ENCODE measurements at places on chromosomes 4 and X. TPM values are rescaled to one million over a fixed set of nuclear protein-coding genes. Genes with fewer than 3 reads are reported as not detected.

Gene HGFAC
- total RNA-seq = not detected

Gene CXorf65
- total RNA-seq = not detected

Gene MAGEA2B
- total RNA-seq = not detected

Gene EMCN
- total RNA-seq = not detected

Gene PGAM4
- not detected for total RNA-seq

Gene DGAT2L6
- total RNA-seq = not detected

Gene IL13RA2
- 15.4 TPM for total RNA-seq

Gene FHIP1A
- total RNA-seq = 25.2 TPM

Gene TDO2
- total RNA-seq = not detected

Gene MAMLD1
- total RNA-seq = under 0.01 TPM

Gene GLOD5
- not detected for total RNA-seq

Gene RAPGEF2
- total RNA-seq = 34.4 TPM

Gene NDUFC1
- total RNA-seq = 53.4 TPM

Gene DRP2
- total RNA-seq = not detected

Gene VCX2
- not detected for total RNA-seq

Gene GPC3
- total RNA-seq = 0.26 TPM

Gene BCLAF3
- 3.4 TPM for total RNA-seq

Gene POU4F2
- total RNA-seq = not detected

Gene NAA11
- total RNA-seq = not detected

Gene PCDH7
- total RNA-seq = 12.1 TPM

Gene ARL9
- total RNA-seq = under 0.01 TPM

Gene ARHGAP36
- not detected for total RNA-seq

Gene FOXP3
- not detected for total RNA-seq

Gene NPNT
- 5.0 TPM for total RNA-seq

Gene SLC26A1
- total RNA-seq = under 0.01 TPM

Gene KCNE5
- total RNA-seq = 0.26 TPM

Gene NXF3
- not detected for total RNA-seq

Gene AFP
- not detected for total RNA-seq

Gene CTBP1
- 179 TPM for total RNA-seq

Gene TACR3
- not detected for total RNA-seq

Gene CT45A10
- not detected for total RNA-seq

Gene FREM3
- total RNA-seq = not detected

Gene SLC6A8
- 42.4 TPM for total RNA-seq

Gene CXCL1
- total RNA-seq = 4.2 TPM

Gene LUZP4
- not detected for total RNA-seq

Gene DDX60
- 2.9 TPM for total RNA-seq

Gene PDHA2
- total RNA-seq = not detected

Gene VSIG1
- total RNA-seq = 0.26 TPM

Gene DCAF4L1
- 0.26 TPM for total RNA-seq

Gene PIN4
- 13.1 TPM for total RNA-seq

Gene AFF2
- total RNA-seq = 0.26 TPM

Gene BTC
- 2.4 TPM for total RNA-seq

Gene CYP2U1
- total RNA-seq = 1.4 TPM

Gene HTRA3
- 0.26 TPM for total RNA-seq

Gene PDCL2
- not detected for total RNA-seq

Gene ODAPH
- total RNA-seq = not detected

Gene IL2RG
- total RNA-seq = 0.26 TPM

Gene HMGN5
- total RNA-seq = 0.38 TPM

Gene UNC5C
- total RNA-seq = not detected

Gene PNMA6F
- not detected for total RNA-seq

Gene DMRTC1
- total RNA-seq = not detected

Gene ATP10D
- 25.5 TPM for total RNA-seq

All from bronchial epithelial cell (primary cell).